ENCODE measurements at places on chromosomes 12 and 14.

- DNase-seq, result no peak
These were observed 15.2 kb downstream of the PPFIBP1 start for GRCh38 chr12:27539191-27539631.

GRCh38 chr14:99359906-99360305 lies 87.9 kb upstream of the BCL11B start:
- no peak for DNase-seq

- DNase-seq, result no peak
These were observed 222.6 kb downstream of the ADAMTS20 start for GRCh38 chr12:43329375-43329774.

DNA sequence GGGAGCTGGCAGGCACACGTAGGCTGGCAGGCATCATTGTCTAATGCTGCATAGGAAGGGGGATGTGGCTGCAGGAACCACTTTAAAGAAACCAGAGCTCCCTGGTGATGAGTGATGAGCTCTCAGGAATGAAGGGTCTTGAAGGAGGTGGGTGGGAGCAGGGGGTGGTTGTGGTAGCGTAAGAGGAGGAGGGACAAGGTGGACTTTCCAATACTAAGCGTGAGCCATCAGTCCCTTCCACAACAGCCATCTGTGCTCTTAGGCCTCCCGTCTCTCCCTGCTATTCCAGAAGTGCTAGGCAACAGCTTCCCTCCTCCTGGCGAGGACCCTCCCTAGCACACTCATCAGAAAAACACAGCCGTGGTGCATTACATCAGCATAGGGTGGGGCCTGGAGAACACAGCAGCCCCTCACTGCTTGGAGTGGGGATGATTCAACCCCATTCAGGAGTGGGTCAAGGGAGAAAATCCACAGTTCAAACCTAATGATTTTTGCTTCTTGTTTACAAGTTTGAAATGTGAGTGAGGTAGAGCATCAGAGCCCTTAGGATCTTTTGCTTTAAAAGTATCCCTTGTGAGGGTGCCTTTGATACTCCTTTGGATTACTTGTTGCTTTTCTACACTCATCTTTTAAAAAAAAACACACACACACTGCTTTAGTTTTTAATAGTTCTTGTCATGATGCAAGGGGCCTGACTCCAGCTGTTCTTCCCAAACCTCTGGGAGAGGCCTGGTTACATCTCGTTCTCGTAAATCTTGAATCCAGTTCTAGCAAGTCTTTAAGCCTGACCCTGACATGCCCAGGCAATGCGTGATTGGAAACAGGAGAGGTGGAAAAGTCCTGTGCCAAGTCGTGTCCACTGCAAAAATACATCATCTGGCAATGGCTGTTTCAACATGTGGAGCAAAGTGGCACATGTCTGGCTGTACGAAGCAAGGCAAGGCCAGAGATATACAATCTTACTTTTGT lies 356.4 kb upstream of the DDHD1 start:
- no peak for DNase-seq

- DNase-seq, result no peak
These were observed 77.5 kb downstream of the PEBP1 start for GRCh38 chr12:118213452-118213851.

GRCh38 chr12:94071258-94071657 lies 77.1 kb upstream of the PLXNC1 start:
- no peak for DNase-seq
